ENCODE measurements at places on chromosomes 2 and 18. TPM values are rescaled to one million over a fixed set of nuclear protein-coding genes. Genes with fewer than 3 reads are reported as not detected.

GRCh38 chr2:82089518-82089917, 1785.0 kb upstream of the LRRTM1 start:
- H3K27ac ChIP-seq = no peak overlapping the region
- H3K36me3 ChIP-seq = no peaks in the 10 kb centered on the region
- no peaks in the 10 kb centered on the region for H3K27me3 ChIP-seq
- DNase-seq = no peak

DNA sequence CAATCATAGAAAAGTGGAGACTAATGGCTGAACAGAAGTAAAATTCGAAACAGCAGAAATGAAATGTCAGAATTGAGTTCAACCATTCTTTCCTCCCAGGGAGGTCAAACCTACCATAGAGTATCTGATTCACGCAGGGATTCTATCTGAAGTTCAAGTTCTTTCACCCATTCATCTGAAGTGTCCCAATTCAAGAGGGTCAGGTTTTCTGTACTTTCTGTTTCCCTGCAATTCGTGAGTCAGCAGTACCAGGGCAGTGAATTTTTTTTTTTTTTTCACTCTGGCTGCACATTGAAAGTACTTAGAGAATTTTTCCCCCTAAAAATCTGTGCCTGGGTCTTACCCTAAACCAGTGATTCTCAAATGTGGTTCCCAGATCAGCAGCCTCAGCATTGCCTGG, 40.9 kb upstream of the CCDC88A start:
- H3K4me1 ChIP-seq = no peaks in the 10 kb centered on the region
- H3K36me3 ChIP-seq = no peaks in the 10 kb centered on the region
- DNase-seq = no peak
- no peak overlapping the region for H3K4me3 ChIP-seq
- H3K27me3 ChIP-seq = no peaks in the 10 kb centered on the region

The ELOA2 gene
- total RNA-seq = not detected

- H3K4me1 ChIP-seq = peaks cover 46% of the 10 kb centered on the region
- H3K36me3 ChIP-seq = no peaks in the 10 kb centered on the region
- H3K27ac ChIP-seq = no peak overlapping the region
- H3K4me3 ChIP-seq = no peak overlapping the region
These were observed 756 bp downstream of the ADCYAP1 start for GRCh38 chr18:905307-905947.

The COL4A4 gene
- 0.23 TPM for total RNA-seq

DNA sequence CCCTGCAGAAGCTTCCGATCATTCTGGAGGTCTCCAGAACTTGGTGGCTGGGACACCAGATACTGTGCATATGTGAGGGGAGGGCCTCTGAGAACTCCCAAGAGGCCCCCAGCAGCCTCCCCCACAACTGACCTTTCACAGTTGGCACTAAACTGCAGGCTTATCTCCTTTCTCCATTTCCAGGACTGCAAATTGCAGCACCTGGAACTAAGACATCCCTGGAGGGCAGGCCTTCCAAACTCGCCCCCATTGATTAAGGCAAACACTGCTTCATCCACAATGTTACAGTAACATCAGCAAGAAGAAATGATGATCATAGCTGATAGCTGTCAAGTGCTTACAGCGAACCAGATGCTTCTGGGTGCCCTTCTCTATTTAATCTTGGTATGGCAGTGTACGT, 67.9 kb downstream of the TGOLN2 start:
- peaks cover 53% of the 10 kb centered on the region for H3K4me1 ChIP-seq
- no peaks in the 10 kb centered on the region for H3K36me3 ChIP-seq
- H3K4me3 ChIP-seq = no peak overlapping the region
- DNase-seq = no peak
- peak overlapping the region; percentile 42 for H3K27ac ChIP-seq

DNA sequence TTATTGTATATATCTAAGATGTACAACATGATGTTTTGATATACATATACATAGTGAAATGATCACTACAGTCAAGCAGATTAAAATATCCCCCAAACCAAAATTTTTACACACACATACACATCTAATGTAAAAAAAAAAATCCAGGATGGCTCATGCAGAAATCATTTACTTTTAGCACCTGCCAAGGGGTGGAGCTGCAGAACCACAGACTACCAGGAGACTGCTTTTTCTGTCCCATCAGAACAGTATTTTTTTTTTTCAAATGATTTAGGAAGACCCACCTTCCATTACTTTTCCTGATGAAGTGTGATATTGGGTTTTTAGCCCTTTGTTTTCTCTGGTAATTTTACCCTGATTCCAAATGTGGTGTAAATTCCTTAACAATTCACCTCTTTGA, 61.9 kb downstream of the AQP4 start:
- DNase-seq = no peak
- H3K36me3 ChIP-seq = no peaks in the 10 kb centered on the region
- H3K4me1 ChIP-seq = no peaks in the 10 kb centered on the region
- H3K27ac ChIP-seq = no peak overlapping the region

DNA sequence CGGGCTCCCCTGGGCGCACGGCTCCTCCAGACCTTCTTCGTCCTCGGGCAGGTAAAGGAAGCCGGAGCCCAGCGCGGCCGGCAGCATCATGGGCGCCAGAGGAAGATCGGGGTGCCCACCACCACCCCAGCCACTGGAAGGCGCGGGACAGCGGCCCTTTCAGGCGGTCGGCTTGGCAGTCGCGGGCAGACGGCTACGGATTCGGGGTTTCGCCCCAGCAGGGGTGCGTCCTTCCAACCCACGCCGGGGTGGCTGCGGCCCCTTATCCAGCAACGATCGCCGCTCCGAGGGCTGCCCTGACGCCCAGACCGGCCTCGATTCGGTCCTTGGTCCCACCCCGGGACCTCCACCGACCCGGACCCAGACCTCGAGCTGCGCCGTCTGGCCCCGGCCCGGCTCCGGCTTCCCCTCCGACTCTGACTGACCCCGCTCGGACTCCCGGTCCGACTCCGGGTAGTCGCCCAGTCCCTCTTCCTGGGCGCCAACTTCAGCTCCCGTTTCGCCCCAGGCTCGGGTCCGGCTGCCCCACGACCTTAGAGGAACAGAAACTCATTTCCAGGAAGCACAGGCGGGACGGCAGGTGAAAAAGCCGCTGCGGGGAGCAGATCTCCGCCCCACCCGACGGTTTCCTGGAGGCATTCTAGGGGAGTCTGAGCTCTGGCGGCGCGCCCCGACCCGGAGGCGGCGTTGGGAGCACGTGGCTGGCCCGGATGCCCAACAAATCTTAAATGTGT, 30.2 kb upstream of the SSB start:
- no peaks in the 10 kb centered on the region for H3K36me3 ChIP-seq
- H3K27ac ChIP-seq = no peak overlapping the region
- H3K4me1 ChIP-seq = peaks cover 18% of the 10 kb centered on the region
- peak; percentile 63 for DNase-seq
- peaks cover 16% of the 10 kb centered on the region for H3K27me3 ChIP-seq

DNA sequence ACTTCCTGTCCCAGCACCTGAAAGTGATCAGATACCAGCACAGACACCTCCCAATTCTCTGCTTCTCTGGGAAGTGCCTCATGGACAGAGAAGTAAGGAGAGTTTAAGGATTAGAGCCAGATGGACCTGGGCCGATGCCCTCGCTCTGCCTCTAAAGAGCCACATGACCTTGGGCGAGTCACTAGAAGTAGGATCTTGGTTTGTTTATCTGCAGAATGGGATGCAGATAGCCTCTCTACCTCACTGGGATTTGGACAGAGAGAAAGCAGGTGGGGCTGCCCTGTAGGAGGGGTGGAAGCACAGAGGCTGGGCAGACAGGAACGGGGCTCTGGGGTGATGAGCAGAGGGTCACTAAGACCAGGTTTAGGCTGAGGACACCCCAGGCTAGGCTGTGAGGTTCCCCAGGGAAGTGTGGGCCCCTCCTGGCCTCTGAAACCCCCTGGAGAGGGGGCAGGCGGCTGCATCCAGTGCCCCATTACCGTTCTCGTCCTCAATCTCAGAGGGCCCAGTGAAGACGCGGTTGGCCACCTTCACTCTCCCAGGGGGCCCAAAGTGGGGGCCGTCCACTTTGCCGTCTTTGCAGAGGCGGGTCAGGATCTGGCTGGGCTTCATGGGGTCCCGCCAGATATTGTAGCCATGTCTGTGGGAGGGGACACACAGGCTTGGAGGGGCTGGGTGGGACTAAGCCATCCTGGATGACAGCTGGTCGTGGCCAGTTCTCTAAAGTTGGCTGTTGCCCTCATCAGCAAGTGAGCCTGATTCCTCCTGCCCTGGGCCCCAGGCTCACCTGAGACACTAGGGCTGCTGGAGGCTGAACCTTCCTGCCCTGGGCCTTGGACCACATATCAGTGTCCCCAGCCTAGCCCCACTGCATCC, 13.3 kb downstream of the OTOF start:
- H3K4me3 ChIP-seq = no peak overlapping the region
- no peaks in the 10 kb centered on the region for H3K27me3 ChIP-seq
- H3K36me3 ChIP-seq = no peaks in the 10 kb centered on the region
- no peak for DNase-seq
- no peak overlapping the region for H3K27ac ChIP-seq

DNA sequence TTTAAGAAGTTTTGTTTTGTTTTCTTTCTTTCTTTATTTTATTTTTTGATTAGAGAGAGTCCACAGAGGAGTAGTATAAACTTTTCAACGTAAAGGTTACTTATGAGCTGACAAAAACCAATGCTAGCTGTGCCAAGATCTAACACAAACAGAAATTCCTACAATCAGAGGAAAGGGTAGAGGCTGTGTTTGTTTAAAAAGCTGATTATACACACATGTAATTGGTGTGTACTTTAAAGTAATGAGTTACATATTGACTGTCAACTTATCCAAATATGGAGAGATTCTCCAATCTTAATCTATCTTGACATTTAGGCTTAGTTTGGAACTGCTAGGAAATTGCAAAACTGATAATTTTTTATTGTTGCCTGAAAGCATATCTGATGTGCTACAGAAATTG, 63.7 kb upstream of the FAM110C start:
- H3K36me3 ChIP-seq = no peaks in the 10 kb centered on the region
- no peak overlapping the region for H3K27ac ChIP-seq
- no peak for DNase-seq
- H3K4me3 ChIP-seq = no peak overlapping the region
- no peaks in the 10 kb centered on the region for H3K27me3 ChIP-seq

The SOX11 gene
- not detected for total RNA-seq

- no peak overlapping the region for H3K4me3 ChIP-seq
- H3K4me1 ChIP-seq = no peaks in the 10 kb centered on the region
- H3K36me3 ChIP-seq = no peaks in the 10 kb centered on the region
These were observed 5.7 kb downstream of the GPR35 start for GRCh38 chr2:240630771-240631547.

GRCh38 chr18:3238742-3239141, 8.9 kb upstream of the MYL12A start:
- H3K27me3 ChIP-seq = no peaks in the 10 kb centered on the region
- DNase-seq = no peak
- H3K4me3 ChIP-seq = no peak overlapping the region
- H3K36me3 ChIP-seq = no peaks in the 10 kb centered on the region
- no peak overlapping the region for H3K27ac ChIP-seq
- peaks cover 9% of the 10 kb centered on the region for H3K4me1 ChIP-seq

GRCh38 chr2:29113891-29114321, 1.3 kb upstream of the CLIP4 start:
- H3K4me3 ChIP-seq = no peak overlapping the region
- peak overlapping the region; percentile 92 for H3K27ac ChIP-seq
- peak; percentile 89 for DNase-seq

DNA sequence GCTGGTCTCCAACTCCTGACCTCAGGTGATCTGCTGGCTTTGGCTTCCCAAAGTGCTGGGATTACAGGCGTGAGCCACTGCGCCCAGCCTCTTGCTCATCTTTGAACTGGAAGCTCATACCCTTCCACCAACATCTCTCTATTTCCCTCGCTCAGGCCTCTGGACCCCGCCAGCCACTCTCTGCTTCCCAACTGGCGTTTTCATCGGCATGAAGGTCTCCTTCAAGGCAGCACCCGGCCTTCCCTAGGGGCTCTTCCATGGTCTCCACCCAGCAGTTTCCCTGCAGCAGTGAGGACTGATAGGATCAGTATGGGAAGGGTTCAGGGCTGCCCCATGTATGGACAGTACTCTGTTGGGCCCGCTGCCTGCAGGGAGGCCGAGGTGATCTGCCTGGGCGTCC, 65.8 kb upstream of the HS6ST1 start:
- H3K4me1 ChIP-seq = peaks cover 27% of the 10 kb centered on the region
- no peak overlapping the region for H3K4me3 ChIP-seq
- H3K27me3 ChIP-seq = no peaks in the 10 kb centered on the region
- no peak overlapping the region for H3K27ac ChIP-seq
- H3K36me3 ChIP-seq = no peaks in the 10 kb centered on the region
- peak; percentile 30 for DNase-seq

- no peaks in the 10 kb centered on the region for H3K27me3 ChIP-seq
- H3K4me1 ChIP-seq = no peaks in the 10 kb centered on the region
- H3K36me3 ChIP-seq = no peaks in the 10 kb centered on the region
- no peak for DNase-seq
- H3K4me3 ChIP-seq = no peak overlapping the region
These were observed 1554.4 kb upstream of the LRRTM1 start for GRCh38 chr2:81858998-81859397.

DNA sequence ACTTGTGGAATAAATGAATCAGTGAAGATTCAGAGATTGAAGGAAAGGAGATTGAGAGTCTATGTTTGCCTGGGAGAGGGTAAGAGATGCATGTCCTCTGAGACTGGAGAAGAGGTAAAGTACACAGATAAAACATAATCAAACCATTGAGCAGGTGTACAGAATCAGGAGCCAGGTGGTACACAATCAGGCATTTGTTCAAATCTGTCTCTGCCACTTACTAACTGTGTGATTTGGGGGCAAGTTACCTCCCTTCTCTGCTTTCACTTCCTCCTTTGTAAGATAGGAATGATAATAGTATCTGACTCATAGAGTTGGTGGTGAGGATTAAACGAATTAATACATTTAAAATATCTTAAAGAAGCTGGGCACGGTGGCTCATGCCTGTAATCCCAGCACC, 94.0 kb downstream of the CDK15 start:
- H3K36me3 ChIP-seq = no peaks in the 10 kb centered on the region
- no peak overlapping the region for H3K27ac ChIP-seq
- H3K27me3 ChIP-seq = no peaks in the 10 kb centered on the region
- no peaks in the 10 kb centered on the region for H3K4me1 ChIP-seq
- no peak overlapping the region for H3K4me3 ChIP-seq

- H3K27ac ChIP-seq = no peak overlapping the region
- no peaks in the 10 kb centered on the region for H3K27me3 ChIP-seq
- no peak overlapping the region for H3K4me3 ChIP-seq
- no peak for DNase-seq
- H3K4me1 ChIP-seq = no peaks in the 10 kb centered on the region
These were observed 141.0 kb downstream of the ARL4C start for GRCh38 chr2:234355808-234356365.

GRCh38 chr2:212730994-212731393, 192.4 kb upstream of the ERBB4 start:
- DNase-seq = no peak
- no peaks in the 10 kb centered on the region for H3K4me1 ChIP-seq
- no peak overlapping the region for H3K27ac ChIP-seq
- H3K4me3 ChIP-seq = no peak overlapping the region
- no peaks in the 10 kb centered on the region for H3K27me3 ChIP-seq

GRCh38 chr18:13051159-13051558, 60.0 kb downstream of the CEP192 start:
- H3K36me3 ChIP-seq = peaks cover 79% of the 10 kb centered on the region
- H3K4me1 ChIP-seq = no peaks in the 10 kb centered on the region
- no peak overlapping the region for H3K27ac ChIP-seq
- no peak overlapping the region for H3K4me3 ChIP-seq
- DNase-seq = no peak

The DYNAP gene
- not detected for total RNA-seq

The RAMP1 gene
- 16.1 TPM for total RNA-seq

The INHA gene
- not detected for total RNA-seq

GRCh38 chr2:201933792-201934237, 99.8 kb upstream of the FZD7 start:
- H3K27ac ChIP-seq = no peak overlapping the region
- DNase-seq = no peak
- H3K27me3 ChIP-seq = no peaks in the 10 kb centered on the region
- peaks cover 10% of the 10 kb centered on the region for H3K4me1 ChIP-seq
- no peaks in the 10 kb centered on the region for H3K36me3 ChIP-seq
- H3K4me3 ChIP-seq = no peak overlapping the region

All from suprapubic skin (tissue), 4 donors.